NCI-H146 (cell line): ENCODE measurements at places on chromosomes 6 and 20.

- DNase-seq: no peak
Observed at GRCh38 chr6:7904654-7905319, 5.8 kb downstream of the TXNDC5 start.

DNA sequence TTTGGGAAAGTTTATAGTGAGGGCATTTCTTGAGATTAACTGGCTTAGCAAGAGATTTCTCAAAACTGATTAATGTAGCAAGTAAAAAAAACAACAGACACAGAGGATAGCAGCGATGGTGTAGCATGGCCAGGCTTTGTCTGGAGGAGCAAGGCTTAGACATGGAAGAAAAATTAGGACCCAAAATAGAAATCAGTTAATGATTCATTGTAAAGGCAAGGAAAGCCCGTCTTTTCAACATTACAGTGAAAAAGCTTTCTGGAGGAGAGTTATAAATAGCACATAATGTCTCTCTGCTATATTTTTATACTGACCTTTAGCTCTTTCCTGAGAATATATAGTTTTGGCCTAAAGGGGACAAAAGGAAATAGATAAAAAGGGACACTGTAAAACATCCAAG is 45.1 kb downstream of the FNDC1 start:
- no peak for DNase-seq

GRCh38 chr6:14770572-14770971 is 475.3 kb upstream of the JARID2 start:
- no peak for DNase-seq

- DNase-seq: no peak
Observed at GRCh38 chr20:56952258-56953047, 314.0 kb downstream of the BMP7 start.

DNA sequence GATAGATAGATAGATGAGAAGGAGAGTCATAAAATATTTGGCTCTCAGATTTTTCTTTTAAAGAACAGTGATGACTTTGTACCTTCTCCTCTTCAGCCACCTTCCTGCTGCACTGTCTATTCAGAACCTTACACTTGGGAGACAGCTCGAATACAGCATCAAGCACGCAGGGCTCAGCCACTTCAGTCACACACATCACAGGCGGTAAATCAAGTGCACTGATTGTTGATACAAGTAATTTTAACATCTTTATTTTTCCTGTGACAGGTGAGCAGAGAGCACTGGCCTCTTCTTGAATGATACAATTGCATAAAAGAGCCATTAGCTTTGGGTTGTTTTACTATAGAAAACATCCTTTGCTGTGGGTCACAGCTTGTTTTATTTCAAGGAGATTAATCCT is 1118.5 kb upstream of the EYS start:
- no peak for DNase-seq

DNA sequence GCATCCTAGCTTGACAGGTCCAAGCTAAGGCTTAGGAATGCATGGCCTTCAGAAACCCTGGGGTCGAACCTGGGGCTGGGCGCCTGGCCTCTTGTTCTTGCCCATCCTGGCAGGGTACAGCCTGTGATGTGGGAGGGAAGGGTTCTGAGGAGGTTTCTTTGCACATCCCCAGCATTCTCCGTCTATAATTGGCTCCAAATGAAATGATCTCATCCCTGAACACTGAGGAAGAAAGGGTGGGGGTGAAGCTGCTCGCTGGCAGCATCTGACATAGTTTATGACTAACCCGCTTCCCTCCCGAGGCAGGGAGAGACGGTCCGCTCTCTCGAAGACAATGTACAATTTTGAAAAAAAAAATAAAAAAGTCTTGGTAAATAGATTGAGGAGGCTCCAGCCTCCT is 67.1 kb upstream of the ZNFX1 start:
- no peak for DNase-seq

- DNase-seq: no peak
Observed at GRCh38 chr6:169589699-169590257, 112.1 kb downstream of the WDR27 start.

DNA sequence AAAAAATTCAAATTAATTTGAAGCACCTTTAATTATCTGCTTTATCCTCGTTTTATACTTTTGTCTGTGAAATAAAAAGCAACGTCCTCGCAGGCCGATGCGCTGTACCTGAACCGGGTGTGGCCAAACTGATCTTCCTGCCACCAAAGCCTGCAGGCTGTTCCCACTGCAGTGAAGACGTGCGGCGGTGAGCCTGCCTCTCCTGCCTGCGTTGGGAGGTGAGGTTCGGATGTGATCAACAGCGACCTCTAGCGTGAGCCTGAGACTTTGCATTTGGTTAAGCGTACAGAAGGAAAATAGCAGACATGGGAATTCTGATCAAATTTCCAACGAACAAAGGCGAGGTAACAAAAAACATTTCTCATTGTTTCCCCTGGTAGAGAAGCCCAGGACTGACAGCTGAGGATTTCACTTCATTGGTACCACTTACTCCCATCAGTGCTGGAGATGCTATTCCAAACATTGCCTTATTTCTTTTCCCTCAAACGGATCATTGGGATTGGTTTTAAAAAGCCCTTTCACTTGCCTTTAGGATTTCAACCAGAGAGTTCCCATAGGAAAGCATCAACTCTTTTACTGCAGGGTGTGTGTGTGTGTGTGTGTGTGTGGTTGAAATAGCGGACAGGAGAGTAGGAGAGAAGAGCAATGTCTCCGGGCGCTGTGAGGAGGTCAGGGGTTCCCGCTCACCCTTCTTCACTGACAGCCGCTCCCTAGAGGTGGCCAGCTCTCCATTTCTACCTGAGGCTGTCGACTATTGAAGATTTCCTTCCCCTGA is 56.6 kb upstream of the CCN6 start:
- DNase-seq: peak; percentile 86

DNA sequence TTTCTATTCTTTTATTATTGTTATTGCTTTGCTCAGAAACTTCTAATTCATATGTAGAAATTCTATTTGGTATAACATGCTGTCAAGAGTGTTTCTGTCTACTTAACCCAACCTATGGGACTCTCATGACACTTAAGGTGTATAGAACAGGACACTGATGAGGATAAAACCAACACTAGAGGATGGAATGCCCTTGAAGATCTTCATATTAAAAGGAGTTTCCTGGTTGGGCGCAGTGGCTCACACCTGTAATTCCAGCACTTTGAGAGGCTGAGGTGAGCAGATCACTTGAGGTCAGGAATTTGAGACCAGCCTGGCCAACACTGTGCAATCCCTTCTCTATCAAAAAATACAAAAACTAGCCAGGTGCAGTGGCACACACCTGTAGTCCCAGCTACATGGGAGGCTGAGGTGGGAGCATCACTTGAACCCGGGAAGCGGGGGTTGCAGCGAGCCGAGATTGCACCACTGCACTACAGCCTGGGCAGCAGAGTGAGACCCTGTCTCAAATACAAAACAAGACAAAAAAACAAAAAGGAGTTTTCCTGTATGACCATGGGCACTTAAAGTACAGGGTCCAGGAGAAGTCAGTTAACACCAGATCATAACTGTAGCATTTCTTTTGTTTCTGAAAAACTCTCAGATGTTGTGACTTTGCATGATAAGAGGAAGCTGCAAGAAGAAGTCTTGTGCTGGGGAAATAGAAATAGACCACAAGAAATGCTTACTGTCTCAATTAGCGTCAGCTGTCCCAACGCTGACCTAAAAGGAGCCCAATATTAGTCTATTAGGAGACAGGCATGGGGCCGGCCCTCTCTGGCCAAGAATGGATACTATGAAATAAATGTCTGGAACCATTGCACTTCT is 38.9 kb upstream of the CD2AP start:
- DNase-seq: no peak

DNA sequence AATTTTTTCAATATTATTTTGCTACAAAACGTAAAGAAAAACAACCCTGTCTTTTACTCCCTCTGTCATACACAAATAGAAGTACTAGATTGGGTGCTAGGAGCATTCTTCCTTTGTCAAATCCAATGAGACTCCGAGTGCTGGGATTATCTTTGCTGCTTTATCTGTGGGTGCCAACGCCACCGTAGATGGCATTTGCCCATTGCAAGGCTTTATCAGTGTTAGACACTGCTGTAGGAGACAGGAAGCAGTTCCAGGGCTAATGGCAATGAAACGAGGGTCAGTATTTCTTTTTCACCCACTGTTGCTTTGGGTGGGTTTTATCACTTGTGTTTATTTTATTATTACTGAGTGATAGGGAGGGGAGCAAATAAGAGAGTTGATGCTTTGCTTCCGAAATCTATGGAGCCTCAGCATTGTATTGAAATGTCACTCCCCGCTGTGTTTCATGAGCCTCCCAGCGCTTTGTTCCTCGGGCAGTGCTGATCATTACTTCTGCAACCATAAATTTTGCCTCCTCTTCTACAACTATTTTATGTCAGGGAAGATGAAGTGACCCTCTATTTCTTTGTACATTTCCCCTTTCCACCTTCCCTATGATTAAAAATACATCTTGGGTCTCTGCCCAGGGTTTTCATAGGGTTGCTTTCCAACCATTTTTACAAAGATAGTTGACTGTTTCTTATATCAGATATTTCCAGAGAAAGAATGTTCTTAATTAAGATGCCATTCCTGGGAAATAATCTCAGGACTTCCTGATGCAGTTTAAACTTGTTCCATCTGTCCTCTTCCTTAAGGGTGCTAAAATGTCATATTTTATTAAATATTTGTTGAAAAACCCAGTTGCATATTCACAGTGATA is 86.7 kb upstream of the LAMP5 start:
- DNase-seq: no peak

DNA sequence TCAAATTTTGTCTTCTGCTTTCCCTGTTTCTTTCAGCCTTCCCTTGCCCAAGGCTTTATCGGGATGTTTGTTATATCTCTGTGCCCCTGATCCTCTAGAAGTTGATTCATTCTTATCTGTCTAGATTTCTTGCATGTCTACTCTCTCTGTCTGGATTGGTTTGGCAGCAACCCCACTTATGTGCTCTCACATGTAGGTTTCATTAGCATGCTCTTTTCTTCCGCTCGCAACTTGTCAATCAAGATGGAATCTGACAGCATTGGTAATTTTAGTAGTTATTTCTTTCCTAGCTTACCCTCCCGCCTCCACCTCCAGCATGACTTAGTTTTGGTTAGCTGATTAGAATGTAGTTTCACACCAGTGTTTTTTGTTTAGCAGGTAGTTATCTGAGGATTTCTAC is 39.3 kb downstream of the LRRC1 start:
- DNase-seq: no peak

DNA sequence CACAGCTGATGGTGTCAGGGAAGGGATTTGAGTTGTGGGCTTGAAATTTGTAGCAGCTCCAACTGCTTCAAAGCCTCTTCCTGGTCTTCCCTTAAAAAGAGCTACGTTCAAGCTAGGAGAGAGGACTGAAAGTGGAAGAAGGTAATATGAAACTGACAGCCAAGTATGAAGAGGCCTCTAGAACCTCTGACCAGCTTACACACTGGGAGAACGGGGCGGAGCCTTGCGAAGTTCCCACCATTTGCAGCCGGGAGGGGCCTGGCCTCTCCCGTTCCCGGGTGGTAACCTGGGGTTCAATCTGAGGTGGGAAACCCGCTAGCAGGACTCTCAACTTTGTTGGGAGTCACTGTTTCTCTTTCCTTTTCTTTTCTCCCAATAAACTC is 97.8 kb upstream of the PDE10A start:
- no peak for DNase-seq

DNA sequence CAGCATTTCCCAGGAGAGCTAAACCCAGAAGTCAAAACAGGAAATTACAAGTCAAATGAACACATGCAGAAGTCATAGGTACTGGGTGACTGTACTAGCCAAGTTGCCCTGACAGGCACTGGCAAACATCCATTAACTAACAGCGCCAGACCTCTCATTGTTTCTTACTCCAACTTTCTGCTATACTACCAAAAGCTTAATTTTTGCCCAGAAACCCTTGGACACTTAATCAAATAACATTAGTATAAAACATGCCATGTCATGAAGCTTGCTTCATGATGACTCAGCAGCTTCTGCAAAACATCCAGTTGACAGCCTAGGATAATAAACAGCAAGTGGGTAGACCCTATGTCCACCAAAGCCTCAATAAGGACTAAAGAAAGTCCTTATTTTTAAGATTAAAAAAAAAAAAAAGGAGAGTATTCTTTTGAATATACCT is 3.5 kb downstream of the NUP153 start:
- DNase-seq: no peak

DNA sequence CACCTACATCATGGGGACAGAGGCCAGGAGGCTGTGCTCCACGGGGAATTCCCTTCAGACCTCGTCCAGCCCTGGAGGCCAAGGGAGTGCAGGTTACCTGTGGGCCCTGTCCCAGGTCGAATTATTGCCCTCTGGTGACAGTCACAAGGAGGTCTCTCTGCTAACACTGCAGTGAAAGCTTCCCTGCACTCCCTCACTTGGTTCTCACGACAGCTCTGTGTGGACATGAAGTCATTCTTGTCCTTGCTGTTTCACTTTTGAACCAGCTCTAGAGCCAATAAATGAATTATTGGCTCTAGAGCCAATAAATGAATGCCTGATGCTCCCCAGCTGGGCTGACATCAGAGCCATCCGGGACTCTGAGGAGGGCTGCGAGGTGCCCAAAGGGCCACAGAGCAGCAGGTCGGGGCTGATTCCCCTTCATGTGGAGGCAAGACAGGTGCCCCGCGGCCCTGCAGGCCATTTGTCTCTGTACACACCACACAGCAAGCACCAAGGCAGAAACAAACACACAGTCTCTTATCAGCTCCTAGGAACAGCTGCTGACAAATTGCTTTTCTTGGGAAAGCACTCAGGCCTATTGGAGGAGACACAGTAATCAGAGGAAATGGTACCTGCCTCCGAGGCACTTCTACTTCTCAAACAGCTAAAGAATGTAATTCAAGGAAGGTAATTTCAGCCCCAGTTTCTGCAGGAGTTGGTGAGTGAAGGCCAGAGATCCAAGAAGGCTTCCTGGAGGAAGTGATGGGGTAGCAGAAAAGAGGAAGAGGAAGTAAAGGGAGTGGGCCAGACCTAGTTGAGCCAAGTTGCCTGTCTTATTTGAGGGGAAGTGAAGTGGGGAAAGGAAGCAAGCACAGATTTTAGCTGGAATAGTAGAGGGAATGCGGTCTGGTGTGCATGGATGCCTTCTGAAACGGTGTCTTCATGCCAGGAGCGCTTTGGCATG is 27.5 kb upstream of the TBXT start:
- peak; percentile 37 for DNase-seq

DNA sequence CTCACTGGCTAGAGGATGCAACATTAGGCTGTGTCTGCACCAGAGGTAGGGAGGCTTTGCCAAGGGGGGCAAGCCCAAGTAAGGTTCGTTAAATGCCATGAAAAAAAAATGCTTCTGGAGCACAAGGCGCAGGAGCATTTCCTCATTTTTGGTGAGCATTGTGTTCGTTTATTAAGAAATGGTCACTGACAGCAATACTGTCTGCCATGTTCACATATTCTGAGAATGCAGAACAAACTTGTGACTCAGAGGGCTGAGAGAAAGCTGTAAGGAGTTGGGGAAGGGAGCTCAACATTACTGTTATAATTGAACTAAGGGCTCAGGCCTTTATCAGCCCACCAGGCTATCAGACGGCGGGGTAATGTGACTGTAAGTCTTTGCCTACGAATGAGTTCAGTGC is 465.4 kb upstream of the BTBD3 start:
- DNase-seq: no peak
